ENCODE measurements at places on chromosomes 12 and 14. TPM values are rescaled to one million over a fixed set of nuclear protein-coding genes. Genes with fewer than 3 reads are reported as not detected.

FAR2 gene
- polyA plus RNA-seq, result not detected

SERPINA9 gene
- polyA plus RNA-seq, result not detected

DNA sequence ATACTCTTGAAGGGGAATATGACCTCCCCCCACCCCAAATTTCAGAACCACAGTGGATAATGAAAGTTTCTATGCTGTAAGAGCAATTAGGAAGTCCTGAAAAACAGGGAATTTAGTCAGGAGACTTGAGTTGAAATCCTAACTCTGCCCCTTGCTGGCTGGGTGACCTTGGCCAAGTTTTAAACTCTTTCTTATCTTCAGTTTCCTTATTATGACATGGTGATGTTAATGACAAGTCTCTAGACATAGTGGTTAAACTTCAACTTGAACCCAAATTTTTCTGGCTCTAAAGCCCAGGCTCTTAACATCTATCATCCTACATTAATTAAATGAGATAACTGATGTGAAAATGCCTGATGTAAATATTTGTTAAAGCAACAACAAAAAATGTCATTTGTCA lies 325.9 kb downstream of the APAF1 start:
- DNase-seq, result no peak

NDRG2 gene
- 138 TPM for polyA plus RNA-seq
